Stimulated activated CD8-positive, alpha-beta memory T cell treated with anti-CD3 and anti-CD28 coated beads, Interleukin-4, amount 100 ng/mL, for 1 hour (primary cell): ENCODE measurements at places on chromosomes 2 and 18.

DNA sequence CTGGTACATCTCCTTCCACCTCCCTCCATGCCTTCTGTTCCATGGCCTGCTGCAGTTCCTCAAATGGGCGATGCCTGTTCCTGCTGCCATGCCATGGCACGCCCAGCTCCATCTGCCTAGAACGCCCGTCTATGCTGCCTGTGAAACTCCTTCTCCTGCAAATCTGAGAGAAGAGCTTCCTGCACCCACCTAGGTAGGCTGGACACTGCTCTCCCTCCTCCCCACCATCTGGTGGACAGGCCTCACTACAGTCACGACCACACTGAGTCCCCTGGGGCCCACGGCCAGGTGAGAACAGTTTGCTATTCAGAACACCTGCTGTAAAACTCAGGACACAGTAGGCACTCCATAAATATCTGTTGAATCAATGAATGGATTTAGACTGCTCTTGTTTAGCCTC lies 92.4 kb downstream of the LAMA1 start:
- DNase-seq, result no peak

- DNase-seq, result no peak
Measured at GRCh38 chr2:29977284-29977683, 55.9 kb upstream of the ALK start.

DNA sequence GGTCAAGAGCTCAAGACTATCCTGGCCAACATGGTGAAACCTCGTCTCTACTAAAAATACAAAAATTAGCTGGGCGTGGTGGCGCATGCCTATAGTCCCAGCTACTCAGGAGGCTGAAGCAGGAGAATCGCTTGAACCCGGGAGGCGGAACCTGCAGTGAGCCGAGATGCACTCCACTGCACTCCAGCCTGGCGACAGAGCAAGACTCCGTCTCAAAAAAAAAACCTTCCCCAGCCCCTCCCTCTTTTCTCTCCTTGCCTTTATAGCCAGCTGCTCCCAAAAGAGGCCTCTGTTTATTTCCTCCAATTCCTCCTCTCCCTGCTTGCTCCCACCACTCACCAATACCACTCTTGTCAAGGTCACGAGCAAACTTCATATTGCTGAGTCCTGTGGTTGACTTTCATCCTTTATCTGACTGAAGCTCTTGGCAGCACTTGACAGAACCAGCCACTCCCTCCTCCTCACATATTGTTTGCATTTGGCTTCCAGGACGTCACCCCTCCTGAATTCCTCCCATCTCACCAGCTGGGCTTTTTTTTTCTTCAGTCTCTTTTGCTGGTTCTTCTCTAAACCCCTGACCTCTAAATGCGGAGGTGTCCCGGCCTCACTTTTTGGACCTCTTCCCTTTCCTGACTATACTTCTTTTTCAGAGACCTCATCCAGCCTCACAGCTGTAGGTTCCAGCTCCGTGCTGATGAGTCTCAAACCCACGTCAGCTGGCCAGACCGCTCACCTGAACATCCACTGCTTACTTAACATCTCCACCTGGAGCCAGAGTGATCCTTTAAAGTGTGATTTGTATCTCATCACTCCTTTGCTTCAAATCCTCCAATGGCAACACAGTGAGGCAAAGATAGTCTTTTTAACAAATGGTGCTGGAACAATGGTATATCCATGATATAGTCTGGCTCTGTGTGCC lies 84.6 kb upstream of the CAB39 start:
- DNase-seq, result no peak

- no peak for DNase-seq
Measured at GRCh38 chr2:138956116-138956515, 175.9 kb upstream of the NXPH2 start.

GRCh38 chr2:65402780-65403528 lies 29.4 kb downstream of the SPRED2 start:
- DNase-seq, result no peak

DNA sequence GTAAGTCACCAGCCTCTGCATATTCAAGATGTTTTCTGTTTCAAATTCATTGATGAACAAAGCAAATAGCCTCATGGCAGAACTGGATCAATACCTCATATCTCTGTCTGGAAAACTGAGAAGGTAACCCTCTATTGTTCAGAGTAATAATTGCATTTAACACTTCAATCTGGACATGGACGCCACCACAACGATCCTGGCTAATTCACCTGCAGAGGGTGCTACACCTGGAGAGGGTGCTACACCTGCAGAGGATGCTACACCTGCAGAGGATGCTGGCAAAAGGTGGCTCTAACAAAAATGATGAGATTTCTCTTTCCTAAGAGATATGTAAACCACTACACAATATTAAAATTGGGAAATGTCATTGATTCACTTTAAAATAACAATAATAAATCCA lies 183.1 kb upstream of the HNRNPA3 start:
- DNase-seq, result no peak

DNA sequence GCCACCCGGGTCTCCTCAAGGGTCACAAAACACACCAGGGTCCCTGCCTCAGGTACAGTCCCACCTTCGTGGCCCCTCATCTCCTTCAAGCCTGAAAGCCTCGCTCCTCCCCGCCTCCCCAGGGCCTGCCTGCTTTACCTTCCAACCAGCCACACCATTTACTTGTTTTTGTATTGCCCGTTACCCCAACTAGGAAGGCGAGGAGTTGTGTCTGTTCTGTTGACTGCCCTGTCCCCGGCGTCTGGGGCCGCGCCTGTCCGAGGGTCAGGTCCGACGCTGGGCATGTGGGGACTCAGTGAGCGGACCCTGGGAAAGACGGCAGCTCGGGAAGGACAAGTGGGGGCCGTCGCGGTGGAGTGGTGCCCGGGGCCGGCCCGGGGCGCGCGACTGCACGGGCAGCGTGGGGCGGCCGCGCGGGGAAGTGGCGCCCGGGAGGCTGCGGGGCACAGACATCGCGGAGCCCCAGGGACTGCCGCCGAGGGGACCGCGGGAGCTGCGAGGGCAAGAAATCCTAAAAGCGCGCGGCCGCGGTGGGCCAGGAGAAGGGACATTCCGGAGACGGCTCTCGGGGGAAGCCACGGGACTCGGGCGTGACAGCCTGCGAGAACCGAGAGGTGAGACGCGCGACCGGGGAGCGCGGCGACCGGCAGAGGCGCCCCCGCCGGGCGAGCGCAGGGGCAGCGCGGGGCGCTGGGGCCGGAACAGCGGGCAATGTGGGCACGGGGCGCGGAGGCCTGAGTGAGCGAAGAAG lies 797 bp upstream of the GRHL1 start:
- peak; percentile 28 for DNase-seq

DNA sequence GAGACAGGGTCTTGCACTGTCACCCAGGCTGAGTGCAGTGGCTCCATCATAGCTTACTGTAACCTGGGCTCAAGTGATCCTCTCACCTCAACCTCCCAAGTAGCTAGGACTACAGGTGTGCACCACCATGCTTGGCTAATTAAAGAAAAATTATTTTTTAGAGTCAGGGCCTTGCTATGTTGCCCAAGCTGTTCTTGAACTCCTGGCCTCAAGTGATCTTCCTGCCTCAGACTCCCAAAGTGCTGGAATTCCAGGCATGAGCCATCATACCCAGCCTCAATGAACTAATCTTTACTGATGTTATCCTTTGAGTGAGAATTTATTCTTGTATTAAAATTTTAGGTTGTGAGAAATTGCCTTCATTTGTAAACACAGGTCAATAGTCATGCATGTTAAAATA lies 27.0 kb upstream of the CD28 start:
- no peak for DNase-seq

DNA sequence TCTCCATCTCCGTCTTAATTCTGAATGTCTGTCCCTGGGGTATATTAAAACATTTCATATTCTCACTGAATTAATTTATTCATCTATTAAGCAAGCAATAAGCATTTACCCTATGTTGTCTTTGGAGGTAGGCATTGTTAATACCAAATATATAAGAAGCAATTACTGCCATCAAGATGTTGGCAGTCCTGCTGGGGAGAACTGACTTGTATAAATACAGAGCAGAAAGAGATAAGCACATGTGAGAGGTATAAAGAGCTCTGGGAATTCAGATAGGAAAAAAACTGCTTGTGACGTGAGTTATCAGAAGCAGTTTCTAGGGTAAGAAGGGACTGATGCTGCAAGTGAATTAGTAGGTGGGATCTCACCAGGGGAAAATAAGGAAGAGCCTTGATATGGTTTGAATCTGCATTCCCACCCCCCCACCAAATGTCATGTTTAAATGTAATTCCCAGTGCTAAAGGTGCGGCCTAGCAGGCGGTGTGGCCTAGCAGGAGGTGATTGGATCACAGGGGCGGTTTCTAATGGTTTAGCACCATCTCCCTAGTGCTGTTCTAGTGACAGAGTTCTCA lies 286.8 kb downstream of the RAD51AP2 start:
- DNase-seq, result no peak

GRCh38 chr2:152445791-152446201 lies 110.8 kb downstream of the FMNL2 start:
- no peak for DNase-seq

- DNase-seq, result no peak
Measured at GRCh38 chr18:65754121-65754520, 3.3 kb downstream of the CDH7 start.

- no peak for DNase-seq
Measured at GRCh38 chr2:127413782-127414637, 4.2 kb upstream of the PROC start.

- no peak for DNase-seq
Measured at GRCh38 chr2:20551945-20552328, 99.0 kb downstream of the HS1BP3 start.

GRCh38 chr2:102059151-102059550 lies 67.4 kb downstream of the IL1R2 start:
- DNase-seq, result no peak

DNA sequence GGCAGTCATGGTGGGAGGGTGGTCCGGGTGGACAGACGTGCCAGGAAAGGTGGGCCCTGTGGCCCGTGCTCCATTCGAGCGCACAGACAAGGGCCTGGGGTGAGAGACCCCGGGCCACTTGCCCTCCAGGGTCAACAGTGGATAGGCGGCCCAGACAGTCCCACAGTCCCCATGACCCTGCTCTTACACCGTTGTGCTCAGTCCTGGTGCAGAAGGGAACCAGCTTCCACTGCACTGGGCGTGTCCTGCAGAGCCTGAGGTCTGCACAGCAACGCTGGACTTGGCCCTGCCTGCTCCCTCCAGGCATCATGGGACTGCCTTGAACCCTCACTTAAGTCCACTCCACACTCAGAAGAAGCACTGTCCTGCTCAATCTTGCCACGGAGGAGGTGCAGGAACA lies 52.0 kb downstream of the PXDN start:
- DNase-seq, result no peak

- no peak for DNase-seq
Measured at GRCh38 chr2:172415865-172416183, 11.6 kb upstream of the ITGA6 start.

GRCh38 chr18:23523429-23524212 lies 20.3 kb downstream of the RMC1 start:
- no peak for DNase-seq

DNA sequence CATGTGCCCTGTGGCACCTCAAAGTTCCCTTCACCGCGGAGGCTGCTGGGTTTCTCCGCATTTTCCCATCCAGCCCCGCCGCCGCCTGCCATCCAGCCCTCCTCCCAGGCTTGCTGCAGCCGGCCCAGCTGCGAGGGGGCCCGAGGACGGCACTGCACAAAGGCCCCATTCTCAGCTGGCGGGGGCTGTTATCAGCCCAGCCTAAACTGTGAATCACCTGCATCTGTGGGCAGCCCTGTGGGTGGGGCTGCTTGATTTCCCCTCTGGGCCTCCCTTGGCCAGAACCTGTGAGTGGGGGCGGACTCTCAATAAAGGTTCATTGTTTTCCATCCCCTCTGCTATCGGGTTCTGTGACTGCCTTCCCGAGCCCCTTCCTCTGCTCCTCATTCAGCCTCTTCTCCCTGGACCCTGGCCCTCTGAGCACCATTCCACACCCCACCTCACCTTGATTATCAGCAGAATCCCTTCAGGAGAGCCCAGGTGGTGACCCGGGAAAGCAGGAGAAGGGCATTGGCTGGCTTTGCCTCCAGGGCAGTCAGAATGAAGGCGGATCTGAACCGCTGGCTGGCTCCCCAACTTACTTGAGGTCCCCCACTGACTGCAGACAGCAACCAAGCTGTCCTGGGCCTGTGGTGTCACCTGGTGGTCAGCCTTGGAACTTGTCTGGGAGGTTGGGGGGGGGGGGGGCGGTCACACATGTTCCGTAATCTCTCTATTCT lies 204.5 kb downstream of the ZFP36L2 start:
- DNase-seq, result no peak
